ENCODE measurements at places on chromosomes 6 and 20. TPM values are rescaled to one million over a fixed set of nuclear protein-coding genes. Genes with fewer than 3 reads are reported as not detected.

Gene CPNE5
- 0.48 TPM for total RNA-seq

Gene STK38
- 34.4 TPM for total RNA-seq

Gene IL17A
- total RNA-seq, result 2.8 TPM

Gene PRICKLE4
- total RNA-seq, result not detected

Gene KCNK5
- total RNA-seq, result 14.7 TPM

DNA sequence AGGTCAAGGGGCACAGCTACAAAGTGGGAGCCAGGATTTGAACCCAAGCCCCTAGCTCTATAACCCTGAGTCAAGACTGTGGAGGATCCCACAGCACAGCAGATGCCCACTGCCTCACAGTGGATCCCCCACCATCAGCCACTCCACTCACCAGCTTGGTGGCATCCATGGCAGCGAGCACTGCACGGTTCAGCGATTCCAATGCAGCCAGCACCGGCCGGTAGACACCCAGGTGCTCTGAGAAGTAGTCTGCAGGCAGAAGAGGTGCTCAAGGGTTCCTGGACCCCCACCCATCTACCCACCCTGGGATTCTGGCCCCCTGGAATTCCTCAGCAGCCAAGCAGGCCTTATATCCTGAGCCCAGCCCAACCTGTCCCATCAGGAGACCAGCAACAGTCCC, 2.5 kb downstream of the ACTL10 start:
- DNase-seq, result no peak

- no peak for DNase-seq
These were observed 127.3 kb upstream of the RALGAPA2 start for GRCh38 chr20:20839771-20840170.

DNA sequence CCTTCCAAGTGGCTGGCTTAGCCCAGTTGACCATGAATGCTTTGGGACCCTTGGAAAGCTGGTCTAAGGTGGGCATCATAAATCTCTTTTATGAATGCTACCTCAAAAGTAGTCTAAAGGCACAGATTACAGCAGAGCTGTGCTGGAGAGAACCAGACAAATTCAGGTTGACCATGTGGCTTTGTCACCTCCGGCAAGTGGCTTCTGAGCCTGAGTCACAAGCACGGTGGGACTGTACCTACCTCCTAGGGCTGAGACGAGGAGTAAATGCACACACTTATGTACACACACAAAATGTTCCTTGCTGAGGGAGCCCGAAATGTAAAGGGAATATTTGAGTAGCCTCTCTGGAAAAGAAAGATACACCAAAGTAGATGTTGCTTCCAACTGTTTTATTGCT, 155.9 kb downstream of the NFATC2 start:
- peak; percentile 79 for DNase-seq

DNA sequence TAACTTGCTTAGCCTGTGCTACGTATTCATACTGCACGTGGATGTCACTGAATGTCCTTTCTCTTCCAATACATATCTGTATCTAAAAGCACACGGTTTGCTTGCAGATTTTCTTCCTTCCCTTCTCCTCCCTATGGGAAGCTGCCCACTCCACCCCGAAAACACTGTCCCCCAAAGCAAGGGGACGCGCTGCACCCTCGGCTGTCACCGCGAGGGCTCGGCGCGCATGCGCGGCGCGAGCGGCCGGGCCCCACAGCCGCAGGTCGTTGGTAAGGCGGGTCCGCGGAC, 659 bp downstream of the TMX4 start:
- peak; percentile 73 for DNase-seq

- no peak for DNase-seq
These were observed 32.6 kb downstream of the CLIC5 start for GRCh38 chr6:45983062-45983461.

GRCh38 chr20:22805219-22805618, 220.8 kb upstream of the FOXA2 start:
- no peak for DNase-seq

- DNase-seq, result no peak
These were observed 37.6 kb downstream of the HMGN3 start for GRCh38 chr6:79196912-79197311.

DNA sequence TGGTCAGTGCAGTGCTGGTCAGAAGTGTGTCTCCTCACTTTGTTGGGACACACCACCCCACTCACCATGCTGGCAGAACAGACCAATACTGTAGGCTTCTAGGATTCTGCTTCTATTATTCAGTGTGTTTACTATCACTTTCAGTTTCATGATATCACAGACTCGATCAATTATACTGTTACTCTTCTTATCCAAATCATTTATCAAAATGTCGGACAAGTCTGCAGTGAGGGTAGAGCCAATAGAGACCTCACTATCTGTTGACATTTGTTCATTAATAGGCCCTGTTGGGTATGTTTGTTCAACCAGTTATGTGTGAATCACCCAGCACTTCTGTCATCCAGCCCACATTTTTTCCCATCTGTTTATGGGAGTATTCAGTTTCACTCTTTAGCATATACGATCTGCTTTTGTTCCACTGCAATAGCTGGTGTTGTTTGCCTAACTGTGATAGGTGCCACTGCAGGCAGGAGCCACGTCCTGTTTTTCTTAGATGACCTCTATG, 140.1 kb downstream of the NRN1 start:
- DNase-seq, result no peak

- no peak for DNase-seq
These were observed 497.0 kb downstream of the EPHA7 start for GRCh38 chr6:92922216-92922806.

DNA sequence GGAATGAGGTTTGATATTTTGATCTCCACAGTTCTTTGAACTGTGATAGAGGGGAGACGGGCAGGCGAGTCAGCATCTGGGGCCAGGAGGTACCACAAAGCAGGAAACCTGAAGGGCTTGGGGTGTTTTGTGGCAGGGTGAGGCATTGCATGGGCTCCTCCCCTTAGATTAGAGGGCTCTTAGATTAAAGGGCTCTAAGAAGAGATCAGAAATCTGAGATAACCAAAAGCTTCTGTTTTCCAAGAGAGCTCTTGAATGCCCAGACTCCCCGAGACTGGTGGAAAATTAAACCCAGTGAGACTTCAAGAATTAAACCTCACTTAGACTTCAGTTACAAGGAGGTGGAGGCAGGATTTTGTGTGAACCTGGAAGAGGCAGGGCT, 2.4 kb upstream of the GPX5 start:
- peak; percentile 54 for DNase-seq

All from activated T-cell treated with anti-CD3 and anti-CD28 coated beads, Interleukin-2, amount 50 U/mL, for 72 hours (primary cell).